ENCODE measurements at places on chromosomes 3 and 15.

GRCh38 chr3:177437513-177438337 is 240.4 kb upstream of the TBL1XR1 start:
- no peak for DNase-seq

- DNase-seq: no peak
Measured at GRCh38 chr3:156575641-156576040, 20.7 kb upstream of the SSR3 start.

- DNase-seq: no peak
Measured at GRCh38 chr3:190092250-190092649, 28.4 kb downstream of the P3H2 start.

DNA sequence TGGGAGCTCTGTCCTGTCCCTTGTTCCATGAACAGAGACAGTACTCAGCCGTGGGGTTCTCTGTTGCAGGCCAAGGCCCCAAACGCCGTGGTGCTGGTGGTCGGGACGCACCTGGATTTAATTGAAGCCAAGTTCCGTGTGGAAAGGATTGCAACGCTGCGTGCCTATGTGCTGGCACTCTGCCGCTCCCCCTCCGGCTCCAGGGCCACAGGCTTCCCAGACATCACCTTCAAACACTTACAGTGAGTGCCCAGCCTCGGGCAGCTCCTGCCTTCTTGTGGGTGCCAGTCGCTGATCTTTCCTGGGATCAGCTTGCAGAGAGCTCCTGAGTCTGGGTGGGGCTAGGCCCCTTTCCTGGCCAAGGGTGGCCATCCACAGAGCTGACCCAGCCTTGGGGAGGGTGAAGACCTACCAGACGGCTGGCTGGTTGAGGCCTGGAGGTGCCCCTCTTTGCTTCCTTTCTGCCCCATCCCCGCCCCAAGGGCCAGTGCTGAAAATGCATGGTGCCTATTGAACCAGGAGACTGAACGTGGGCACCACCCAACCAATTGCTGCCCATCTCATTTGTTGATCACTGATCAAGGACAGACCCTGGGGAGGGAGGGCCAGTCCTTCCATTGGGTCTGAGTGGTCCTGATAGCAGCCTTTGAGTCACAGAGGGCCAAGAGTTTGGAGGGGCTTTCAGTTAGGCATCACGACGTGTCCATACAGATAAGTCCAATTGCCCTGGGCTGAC is 106.9 kb downstream of the LRRK1 start:
- peak; percentile 9 for DNase-seq

- no peak for DNase-seq
Measured at GRCh38 chr15:61983081-61983480, 77.2 kb downstream of the VPS13C start.

GRCh38 chr3:42647821-42648459 is 5.6 kb upstream of the ZBTB47 start:
- no peak for DNase-seq

DNA sequence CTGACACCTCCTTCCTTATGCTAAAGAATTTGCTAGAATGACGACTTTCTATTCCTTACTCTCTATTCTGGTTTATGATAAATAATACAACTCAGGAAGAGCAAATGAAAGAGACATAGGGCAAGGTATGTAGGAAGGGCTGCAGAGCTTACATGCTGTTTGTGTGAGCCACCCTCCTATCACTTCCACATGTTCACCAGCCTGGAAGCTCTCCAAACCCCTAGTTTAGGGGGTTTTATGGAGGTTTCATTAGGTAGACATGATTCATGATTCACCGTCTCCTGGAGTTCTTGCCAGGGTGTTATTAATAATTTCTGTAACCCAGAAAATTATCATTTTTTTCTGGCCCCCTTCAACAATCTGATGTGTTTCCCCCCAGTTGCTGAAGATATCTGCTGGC is 172.1 kb upstream of the COL8A1 start:
- no peak for DNase-seq

- DNase-seq: no peak
Measured at GRCh38 chr3:37197810-37198371, 23.5 kb upstream of the LRRFIP2 start.

DNA sequence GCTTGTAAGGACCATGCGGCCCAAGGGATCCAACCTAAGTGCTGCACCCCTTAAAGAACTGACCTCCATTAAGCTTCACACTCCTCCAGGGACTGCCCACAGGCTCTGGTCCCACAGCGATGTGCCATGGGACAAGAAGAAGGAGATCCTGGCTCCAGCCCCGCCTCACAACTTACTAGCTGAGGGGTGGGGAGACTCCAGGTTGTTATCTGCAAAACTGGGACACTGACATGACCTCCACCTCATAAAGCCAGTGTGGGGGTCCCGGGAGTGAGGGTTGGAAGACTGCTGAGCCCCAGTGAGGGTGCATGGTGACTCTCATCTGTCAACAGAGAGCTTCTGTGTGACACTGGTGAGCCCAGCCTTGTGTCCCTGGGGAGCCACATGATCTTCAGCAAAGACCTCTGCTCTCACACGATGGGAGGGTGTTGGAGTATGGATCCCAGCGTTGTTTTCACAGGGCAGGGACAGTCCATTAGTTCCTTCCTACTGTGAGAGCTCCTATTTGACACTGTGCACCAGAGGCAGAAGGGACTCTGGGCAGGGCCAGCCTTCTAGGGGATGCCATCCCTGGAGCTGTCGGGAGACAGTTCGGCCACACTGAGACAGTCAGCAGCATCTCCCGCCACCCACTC is 26.7 kb downstream of the EAF1 start:
- DNase-seq: no peak

DNA sequence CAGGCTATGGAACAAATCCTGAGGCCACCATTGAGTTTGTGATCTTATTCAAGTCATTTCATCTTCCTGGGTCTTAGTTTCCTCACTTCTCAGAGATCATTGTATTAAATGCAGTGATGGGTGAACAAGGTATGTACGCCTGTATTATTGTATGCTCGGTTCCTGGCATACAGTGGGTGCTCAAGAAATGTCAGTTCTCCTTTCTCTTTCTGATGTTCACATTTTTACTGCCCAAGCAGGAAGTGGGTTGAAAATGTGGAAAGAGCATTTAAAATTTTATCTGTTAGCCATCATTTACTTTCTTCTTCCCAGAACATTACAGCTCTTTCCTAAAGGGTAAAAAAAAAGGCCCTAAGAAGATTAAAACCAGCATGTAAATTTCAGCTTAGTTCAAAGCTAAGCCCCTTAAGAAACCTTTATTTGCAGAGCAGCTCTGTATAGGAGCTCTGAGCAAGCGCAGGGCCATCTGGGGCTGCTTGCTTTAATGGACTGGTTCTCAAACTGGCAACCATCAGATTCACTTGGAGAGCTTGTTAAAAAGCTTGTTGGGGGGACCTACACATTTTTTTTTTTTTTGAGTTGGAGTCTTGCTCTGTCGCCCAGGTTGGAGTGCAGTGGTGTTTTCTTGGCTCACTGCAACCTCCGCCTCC is 179.4 kb downstream of the CHST2 start:
- DNase-seq: no peak
